ENCODE measurements at places on chromosomes 7 and 10.

GRCh38 chr7:102096706-102097427 is 189.8 kb upstream of the SH2B2 start:
- DNase-seq: no peak

DNA sequence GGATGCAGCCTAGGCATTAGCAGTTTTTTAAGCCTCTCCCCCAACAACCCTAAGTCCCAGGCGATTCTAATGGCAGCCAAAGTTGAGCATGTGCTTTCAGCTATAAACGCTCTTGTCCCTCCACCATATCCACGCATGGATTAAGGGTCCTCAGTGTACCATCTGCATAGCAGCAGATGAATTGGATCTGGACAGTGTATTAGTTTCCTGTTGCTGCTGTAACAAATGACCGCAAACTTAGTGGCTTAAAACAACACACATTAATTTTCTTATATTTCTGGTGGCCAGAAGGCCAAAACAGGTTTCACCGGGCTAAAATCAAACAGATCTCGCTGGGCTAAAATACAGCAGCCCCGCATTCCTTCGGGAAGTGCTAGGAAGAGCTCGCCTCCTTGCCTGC is 13.1 kb downstream of the TSPAN33 start:
- DNase-seq: no peak

DNA sequence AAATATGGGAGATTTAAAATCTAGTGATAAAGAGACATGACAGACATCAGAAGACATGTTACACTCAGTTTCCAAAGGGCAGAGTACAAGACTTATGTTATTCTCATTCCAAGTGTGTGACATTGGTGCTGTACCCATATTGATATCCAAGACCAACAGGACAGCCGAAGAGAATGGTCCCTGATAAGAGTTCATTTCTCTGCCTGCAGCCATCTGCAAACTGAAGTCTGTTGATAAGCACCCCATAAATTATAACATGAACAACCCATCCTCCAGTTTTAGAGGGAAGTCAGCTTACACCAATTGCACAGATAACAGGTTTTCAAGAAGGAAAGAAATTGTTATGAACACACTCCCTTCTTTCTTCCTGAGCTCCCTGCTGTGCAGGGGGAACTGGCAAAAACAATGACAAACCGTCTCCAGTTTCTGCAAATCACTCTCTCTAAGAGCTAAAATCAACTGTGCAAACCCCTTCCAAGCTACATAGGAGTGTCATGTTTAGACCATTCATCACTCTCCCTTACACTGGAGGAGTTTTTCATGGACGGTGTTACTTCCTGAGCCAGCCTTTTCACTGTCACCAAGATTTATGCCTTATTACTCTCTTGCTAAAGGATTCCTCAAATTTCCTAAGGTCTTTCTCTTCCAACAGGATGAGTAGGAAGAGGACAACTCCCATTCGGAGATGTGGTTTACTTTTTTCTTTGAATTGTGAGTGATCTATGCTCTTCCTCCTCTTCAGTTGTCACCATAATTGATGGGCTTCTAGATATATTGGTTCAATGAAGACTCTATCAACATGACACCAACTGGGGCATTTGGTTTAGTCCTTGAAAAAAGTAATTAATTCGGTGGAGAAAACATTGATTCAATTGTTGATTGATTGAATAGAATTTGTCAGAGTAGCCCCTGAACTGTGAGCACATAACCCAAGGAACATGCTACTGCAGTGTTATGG is 80.3 kb upstream of the FAM171A1 start:
- no peak for DNase-seq

GRCh38 chr7:33904681-33905388 is 504 bp upstream of the BMPER start:
- no peak for DNase-seq

- DNase-seq: no peak
These were observed 716.1 kb downstream of the PHTF2 start for GRCh38 chr7:78514634-78515033.

GRCh38 chr10:107126512-107127065 is 37.9 kb downstream of the SORCS1 start:
- DNase-seq: no peak

GRCh38 chr7:157423348-157423747 is 86.5 kb downstream of the DNAJB6 start:
- no peak for DNase-seq

DNA sequence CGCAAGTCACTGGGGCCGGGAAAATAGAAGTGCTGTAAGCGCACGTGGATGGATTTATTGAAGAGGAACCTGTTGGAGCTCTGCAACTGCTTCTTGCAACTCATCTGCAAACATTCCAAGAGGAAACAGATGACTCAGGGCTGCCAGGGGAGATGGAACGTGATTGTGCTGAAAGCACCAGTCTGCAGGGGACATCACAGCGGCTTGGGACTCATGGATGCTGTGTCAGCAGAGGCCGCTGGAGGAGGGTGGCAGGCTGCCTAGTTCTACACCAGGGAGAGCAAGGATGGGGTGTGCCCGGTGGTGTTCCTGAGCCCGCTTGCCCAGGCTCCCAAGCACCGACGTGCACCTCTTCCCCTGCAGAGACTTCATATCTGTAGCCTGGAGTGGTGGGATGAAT is 515.7 kb downstream of the TCERG1L start:
- no peak for DNase-seq

- no peak for DNase-seq
These were observed 31.5 kb upstream of the SMNDC1 start for GRCh38 chr10:110336111-110336721.

DNA sequence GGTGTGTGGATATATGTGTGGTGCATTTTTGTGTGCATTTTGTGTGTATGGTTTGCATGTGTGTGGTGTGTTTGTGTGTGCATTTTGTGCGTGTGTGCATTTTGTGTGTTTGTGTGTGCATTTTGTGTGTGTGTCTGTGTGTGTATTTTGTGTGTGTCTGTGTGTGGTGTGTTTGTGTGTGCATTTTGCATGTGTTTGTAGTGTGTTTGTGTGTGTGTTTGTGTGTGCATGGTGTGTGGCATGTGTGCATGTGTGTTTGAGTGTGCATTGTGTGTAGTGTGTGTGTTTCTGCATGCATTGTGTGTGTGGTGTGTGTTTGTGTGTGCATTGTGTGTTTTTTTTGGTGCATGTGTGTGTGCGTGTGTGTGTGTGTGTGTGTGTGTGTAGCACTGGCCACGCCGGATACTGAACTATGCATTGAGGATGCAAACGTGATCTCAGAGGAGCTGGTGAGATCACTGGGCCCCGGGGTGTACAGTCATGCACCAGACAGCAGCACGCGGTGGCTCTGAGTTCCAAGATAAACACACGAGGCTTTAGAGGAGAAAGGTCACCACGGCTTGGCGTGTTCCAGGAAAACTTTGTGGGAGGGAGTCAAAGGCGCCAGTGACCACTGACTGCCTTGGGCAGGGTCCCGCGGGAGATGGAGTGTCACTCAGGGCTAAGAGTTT is 106.6 kb upstream of the SHH start:
- DNase-seq: no peak

GRCh38 chr7:133434246-133434865 is 181.5 kb downstream of the EXOC4 start:
- DNase-seq: no peak

- DNase-seq: no peak
These were observed 31.8 kb upstream of the SRGN start for GRCh38 chr10:69056129-69056528.

DNA sequence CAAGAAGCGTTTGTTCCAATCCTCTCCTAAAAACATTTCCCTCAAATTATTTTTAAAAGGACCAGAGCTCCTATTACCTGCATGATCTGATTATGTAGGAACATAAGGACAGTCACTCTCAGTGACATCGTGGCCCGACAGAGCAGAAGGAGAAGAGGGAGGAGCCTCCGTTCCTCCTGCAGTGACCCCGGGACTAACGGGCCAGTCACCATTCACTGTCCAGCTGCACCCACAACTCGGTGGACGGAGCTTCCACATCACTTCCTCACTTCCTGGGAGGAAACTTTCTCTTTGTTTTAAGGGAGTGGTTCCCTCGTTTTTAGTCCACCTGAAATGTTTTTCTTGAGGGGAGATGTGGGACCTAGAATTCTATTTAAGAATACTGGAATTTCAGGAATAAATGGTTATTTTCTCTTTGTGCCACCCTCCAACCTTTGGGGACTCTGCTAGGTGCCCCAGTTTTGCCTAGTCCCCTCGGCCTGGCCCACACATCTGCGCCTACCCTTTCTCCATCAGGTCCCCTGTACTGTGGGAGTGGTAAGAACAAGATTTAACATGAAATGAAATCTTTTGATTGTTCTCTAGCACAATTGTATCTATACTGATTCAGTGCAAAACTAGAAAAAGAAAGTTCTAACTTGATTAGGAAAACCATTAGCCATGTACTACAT is 173.5 kb upstream of the RNF32 start:
- no peak for DNase-seq

GRCh38 chr7:27842851-27843250 is 102.9 kb downstream of the TAX1BP1 start:
- no peak for DNase-seq

DNA sequence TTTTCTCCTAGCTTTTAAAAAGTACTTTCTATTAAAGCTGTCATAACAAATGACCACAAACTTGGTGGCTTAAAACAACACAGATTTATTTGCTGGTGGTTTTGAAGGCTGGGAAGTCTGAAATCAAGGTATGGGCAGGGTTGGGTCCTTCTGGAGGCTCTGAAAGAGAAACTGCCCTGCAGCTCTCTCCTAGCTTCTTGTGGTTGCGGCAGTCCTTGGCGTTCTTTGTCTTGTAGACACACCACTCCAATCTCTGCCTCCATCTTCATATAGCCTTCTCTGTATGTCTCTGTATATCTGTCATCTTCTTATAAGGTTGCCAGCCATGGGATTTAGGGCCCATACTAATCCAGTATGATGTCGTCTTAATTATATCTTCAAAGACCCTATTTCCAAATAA is 79.4 kb upstream of the PRR15 start:
- DNase-seq: no peak

GRCh38 chr7:466465-467191 is 53.0 kb downstream of the PDGFA start:
- DNase-seq: no peak

DNA sequence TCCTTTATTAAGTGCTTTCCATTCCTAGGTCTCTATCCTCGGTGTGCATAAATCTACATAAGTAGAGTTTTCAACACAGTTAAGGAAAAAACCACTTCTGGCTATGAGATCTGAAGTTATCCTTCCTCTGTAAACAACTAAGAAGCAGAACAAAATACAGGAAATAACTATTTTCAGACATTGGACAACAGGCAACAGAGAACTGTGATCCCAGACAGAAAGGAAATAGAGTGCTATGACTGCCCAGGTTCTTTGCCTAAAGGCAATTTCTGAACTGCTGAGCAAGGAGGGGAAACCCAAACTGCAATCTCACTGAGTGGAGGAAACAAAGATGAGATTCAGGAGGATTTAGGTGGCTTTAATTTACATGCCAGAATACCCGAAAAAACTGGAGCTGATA is 285.4 kb downstream of the SNX13 start:
- DNase-seq: no peak

DNA sequence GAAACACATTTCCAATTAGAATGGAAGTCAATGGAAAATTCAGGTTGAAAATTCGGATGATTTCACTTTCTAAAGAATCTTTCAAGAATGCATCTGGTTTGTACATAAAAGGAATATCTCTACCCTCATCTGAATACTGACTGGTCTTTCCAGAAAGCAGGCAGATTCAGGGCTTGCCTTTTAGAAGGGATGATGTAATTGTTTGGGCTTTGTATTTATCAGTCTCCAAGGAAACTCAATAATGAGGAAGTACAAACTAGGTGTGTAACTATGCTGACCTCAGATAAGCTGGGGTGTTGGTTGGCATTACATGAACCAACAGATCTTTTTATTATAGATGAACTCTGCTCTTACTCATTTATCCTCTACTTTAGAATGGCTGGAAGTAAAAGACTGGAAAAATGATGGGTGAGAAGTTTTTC is 24.1 kb downstream of the PDLIM1 start:
- no peak for DNase-seq

GRCh38 chr10:56028298-56029132 is 332.5 kb downstream of the ZWINT start:
- DNase-seq: no peak

DNA sequence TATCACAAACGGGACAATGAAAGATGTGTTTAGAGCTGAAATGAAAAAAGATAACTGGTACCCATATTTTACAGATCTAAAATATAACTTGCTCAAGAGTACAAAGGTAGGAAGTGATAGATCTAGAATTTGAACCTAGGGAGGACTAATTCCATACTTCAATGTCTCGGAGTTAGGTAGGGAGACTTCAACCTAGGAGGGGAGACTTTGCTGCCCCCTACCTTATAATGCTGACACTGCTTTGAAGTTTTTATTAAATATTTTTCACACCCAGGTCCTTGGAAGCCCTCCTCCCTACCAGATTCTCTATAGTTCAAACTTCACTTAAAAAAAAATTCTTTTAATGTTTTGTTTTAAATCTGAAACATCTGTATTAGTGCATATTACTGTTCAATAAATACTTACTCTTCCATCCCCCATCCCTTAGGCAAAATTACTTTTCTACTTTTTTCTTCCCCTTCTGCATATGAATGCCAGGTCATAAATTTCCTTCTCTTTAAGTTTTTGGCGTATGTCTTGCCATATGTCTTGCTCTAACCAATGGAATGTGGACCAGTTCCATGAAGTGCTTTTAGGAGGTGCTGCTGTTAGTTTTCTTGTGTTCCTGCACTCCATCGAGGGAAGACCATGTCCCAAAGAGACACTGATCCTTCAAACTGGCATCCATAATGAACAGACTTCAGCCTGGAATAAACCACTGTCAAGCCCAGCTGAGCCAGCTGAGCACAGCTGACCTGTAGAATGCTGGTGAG is 57.8 kb downstream of the MICU1 start:
- DNase-seq: no peak

DNA sequence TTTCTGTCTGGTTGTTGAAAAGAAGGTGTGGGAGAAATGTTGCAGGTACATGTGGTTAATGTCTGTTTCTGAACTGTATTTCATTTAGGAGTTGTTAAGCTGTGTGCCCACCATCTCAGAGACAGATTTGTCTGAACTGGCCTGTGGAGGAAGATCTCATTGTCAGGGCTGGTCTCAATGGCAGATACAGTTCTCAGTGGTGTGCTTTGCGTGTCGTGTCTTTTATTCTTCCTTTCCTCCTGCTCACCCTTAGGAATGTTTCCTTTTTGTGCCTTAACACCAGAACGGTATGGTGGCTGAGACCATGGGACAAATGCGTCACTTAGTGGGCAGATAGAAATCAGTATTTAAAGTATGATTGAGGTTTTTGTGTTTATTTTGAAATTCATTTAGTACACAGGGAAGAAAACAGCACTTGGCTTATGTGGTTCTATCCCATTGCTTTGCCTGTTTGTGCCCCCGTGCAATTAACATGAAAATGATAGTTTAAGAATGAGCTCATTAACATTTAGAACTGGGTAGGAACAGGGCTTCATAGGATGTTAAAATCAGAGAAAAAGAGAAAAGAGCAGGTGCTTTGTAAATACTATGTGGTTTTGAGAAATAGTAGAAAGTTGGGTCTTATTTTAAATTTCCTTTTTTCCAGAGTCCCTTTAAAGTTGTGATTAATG is 112.6 kb downstream of the AUTS2 start:
- no peak for DNase-seq

Data from effector memory CD4-positive, alpha-beta T cell (primary cell).